NCI-H1048 (cell line): ENCODE measurements at places on chromosomes 4 and X.

GRCh38 chr4:147594107-147594506 lies 23.1 kb upstream of the TMEM184C start:
- DNase-seq, result no peak

DNA sequence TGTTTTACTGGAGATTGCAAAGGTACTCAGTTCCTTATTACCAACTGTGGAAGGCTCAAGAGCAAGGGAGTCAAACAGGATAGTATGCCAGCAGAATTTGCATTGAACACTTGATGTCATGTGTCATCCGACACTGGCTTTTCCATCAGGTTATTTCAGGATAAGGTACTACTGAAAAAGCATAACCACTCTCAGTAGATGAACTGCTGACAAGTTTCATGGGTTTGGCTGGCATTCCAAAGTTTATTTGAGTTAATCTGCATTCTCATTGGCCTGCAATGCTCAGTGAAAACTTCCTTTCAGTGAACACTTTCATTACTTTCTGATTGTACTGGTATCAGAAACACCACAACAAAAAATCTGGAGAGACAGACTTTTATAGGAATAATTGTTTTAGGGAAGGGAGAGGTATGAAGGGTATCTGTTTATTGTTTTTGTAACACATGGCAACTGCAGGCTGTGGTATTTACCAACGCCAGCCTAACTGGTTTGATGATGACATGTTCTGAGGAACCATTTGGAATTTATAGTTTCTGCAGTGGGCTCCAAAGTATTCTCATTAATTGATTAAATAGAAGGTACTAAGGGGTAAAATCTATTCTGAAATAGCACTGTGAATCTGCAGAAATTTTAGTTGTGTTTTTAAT lies 345.7 kb upstream of the NR3C2 start:
- DNase-seq, result peak; percentile 22

DNA sequence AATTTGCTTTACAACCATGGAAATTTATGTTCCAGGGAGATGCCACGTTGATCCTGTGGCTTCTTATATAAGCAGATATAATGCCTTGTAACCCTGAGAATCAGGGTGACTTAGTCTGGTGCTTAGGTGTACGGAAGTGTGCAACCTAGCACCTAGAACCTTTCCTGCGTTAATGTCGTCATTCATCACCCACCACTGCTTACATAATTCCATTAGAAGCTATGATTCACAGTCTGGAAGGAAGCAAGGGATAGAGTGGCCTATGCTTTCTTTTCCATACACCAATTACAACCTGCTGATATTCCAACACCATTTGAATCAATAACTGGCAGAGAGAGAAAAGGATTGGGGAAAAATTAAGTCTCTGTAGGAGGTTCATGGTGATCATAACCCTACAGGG lies 17.3 kb upstream of the CXCL8 start:
- DNase-seq, result no peak

GRCh38 chr4:186020793-186021407 lies 48.1 kb upstream of the TLR3 start:
- no peak for DNase-seq

- DNase-seq, result no peak
Measured at GRCh38 chr4:111697176-111697942, 447.9 kb upstream of the FAM241A start.

DNA sequence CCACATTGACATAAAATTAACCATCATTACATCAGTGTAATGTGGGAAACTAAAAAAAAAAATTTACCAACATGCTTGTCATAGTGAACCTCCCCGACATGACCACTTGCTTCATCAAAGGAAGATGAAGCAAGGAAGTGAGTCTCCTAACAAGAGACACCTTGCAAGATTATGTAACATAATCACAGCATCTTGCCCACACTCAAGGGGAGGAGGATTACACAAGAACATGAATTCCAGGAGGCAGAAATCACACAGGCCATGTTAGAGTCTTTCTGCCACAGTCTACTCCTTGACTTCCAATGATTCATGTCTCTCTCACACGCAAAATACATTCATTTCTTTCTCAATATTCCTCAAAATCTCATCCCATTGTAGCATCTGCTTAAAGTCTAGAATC lies 93.3 kb downstream of the AKAP4 start:
- DNase-seq, result no peak

DNA sequence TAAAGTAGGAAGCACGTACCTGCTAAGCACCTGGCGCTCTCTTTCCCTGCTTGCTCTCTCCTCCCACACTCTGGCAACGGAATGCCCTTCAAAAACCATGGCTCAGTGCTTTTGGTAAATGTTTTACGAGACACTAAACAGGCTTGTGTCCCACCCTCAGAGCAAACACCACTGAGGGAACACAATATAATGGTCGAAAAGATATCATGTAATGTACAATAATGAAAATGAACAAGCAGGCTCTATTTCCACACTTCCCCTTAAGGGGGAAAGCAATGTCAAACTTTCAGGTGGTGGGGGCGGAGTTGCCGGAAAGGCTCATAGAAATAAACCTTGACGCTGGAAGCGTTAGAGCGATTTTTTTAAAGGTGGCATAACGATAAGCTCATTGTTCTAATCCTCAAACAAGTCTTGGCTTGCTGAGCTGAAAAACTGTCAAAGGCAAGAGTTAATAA lies 115.1 kb downstream of the RBM47 start:
- DNase-seq, result peak; percentile 53

DNA sequence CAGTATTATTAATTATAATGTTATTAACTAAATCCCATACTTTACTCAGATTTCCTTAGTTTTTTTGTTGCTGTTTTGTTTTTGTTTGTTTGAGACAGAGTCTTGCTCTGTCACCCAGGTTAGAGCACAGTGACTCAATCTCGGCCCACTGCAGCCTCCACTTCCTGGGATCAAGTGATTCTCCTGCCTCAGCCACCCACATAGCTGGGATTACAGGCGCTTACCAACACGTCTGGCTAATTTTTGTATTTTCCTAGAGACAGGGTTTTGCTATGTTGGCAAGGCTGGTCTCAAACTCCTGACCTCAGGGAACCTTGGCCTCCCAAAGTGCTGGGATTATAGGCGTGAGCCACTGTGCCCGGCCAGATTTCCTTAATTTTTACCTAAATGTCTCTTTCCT lies 72.2 kb downstream of the ANAPC4 start:
- no peak for DNase-seq

DNA sequence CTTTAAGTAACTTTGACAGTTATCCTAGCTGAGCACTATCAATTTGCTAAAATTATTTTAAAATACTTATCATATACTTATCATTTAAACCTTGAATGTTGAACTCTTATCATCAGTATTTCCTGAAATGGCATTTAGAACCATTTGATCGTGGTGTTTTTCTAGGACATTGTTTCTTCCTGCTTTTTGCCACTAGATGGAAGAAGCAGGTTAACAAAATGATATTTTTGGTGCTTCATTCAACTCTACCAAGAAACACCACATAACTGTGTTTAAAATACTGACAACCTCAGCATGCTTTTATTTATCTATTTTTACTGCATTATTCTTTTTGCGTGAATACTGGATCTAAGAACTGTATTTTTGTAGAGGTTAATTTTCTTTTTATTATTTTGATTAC lies 44.6 kb downstream of the C4orf33 start:
- no peak for DNase-seq

DNA sequence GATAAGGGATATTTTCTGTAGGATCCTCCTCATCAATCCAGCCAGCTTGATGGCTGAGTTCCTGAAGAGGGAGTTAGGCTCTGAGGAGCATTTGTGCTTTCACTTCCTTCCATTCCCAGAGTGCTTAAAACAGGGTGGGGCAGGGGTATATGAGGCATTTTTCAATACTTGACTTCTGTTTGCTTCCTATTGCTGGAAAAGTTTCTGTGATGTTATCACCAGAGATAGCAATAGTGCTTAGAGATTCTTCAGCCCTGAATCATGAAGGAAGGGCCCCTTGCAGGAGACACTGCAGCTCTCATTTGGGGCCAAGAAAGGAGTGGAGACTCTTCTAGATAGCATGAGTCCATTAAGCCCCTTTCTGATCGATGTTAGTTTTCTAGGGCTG lies 166.7 kb upstream of the RPS6KA3 start:
- DNase-seq, result no peak

DNA sequence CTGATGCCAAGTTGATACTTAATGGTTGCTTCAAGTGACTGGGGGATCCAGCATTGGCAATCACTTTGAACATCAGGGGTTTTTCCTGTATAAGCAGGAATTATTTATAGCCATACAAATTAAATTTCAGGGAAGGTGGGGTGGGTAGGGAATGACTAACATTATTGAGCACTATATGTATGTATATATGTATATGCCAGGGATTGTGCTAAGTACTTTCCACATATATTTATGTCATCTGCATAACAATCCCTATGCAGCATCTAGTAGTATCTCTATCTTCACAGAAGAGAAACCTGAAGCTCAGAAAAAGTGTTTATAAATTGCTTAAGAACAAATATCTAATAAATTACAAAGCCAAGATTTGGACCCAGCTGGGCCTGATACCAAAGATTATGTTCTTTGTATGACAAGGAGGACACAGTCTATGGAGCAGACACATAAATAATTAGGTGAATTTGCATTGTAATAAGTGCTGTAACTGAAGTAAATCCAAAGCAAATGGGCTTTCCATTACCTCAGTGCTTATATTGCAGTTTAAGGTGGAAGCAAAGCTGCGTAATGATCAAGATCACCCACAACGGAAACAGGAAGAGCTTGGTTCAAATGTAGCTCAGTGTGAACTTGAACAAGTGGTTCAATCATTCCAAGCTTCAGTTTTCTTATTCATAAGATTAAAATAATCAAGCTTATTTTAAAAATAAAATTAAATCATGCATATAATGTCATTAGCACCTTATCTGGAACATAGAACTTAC lies 18.9 kb upstream of the RASGEF1B start:
- DNase-seq, result no peak

- no peak for DNase-seq
Measured at GRCh38 chr4:35975617-35976355, 268.5 kb downstream of the ARAP2 start.

- no peak for DNase-seq
Measured at GRCh38 chr4:53855581-53856250, 208.7 kb downstream of the CHIC2 start.

DNA sequence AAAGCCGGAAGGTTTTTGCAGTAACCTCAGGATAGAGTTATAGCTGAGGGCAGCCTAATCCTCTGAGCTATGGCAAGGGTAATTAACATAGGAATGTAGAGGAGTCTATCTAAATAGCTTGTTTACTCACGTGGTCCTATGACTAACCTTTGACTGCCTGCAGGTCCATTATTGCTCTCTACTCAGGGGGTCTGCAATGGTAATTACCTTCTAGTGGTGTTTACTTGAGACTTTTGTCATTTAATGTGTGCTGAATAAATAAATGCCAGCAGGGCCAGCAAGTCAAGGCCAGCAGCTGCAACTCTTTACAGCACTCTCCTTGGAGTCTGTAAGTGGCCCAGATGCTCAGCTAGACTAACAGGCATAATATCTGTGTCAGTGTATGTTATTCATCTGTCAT lies 212.7 kb upstream of the FMR1 start:
- DNase-seq, result no peak

- DNase-seq, result no peak
Measured at GRCh38 chr4:75028196-75028854, 95.4 kb downstream of the PARM1 start.

GRCh38 chrX:78997870-78998558 lies 52.8 kb downstream of the P2RY10 start:
- no peak for DNase-seq

DNA sequence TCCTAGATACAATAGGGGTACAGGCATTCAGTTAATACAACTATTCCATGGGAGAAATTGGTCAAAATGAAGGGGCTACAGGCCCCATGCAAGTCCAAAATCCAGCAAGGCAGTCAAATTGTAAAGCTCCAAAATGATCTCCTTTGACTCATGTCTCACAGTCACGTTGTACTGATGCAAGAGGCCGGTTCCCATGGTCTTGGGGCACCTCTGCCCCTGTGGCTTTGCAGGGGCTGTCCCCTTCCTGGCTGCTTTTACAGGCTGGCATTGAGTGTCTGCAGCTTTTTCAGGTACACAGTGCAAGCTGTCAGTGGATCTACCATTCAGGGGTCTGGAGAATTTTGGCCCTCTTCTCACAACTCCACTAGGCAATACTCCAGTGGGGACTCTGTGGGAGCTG lies 12.5 kb upstream of the ASIC5 start:
- DNase-seq, result no peak

- DNase-seq, result no peak
Measured at GRCh38 chr4:89992744-89993143, 98.1 kb downstream of the MMRN1 start.

DNA sequence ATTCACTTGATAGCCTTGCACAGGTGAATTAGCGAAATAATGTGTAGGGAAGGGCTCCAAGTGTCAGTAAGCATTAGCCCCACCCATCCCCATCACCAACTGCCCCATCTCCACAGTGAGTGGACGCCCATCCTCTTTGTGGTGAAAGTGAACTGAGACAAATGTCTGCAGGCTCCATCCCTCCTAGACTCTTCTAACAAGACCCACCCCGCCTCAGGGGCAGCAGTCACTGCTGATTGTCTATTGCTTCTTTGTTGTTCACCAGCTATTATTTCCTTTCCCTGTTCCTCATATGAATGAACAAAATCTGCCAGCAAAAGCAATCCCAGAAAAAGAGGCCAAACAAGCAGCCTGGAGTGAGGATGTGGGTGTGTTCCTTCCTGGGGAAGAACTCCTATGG lies 96.4 kb downstream of the LDB2 start:
- no peak for DNase-seq

DNA sequence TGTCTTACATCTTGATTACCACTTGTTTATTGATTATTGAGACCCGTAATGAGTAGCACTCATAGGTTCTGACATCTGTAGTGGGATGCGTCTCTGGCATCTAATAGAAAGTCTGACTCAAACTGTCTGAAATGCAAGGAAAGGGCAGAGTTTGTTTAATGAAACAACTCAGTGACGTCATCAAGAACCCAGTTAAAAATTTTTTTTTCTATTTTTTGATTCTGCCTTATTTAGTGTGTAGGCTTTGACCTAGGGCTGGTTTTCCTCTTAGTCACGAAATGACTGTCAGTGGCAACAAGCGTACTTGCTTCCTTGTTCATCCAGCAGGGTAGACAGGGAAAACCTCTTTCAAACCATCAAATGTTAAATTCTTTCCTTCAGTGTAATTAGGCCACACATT lies 3.1 kb upstream of the CDKL5 start:
- DNase-seq, result no peak

DNA sequence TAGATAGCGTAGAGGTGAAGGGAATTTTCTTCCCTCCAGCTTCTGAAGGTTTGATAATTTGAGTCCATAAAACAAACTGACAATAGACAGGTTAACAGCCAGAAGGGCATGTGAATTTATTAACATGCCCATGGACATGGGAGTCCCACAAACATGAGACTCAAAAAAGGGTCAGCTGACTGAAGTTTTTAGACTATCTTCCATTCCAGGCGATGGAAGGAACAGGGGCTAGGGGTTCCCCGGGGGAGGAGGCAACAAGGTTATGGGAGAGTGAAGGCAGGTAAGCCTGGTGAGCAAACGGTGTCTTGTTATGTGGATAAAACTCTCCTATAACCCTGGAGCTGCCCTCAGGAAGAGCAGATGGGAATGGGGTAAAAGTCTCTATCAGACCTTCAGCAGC lies 81.5 kb upstream of the SORBS2 start:
- DNase-seq, result no peak

DNA sequence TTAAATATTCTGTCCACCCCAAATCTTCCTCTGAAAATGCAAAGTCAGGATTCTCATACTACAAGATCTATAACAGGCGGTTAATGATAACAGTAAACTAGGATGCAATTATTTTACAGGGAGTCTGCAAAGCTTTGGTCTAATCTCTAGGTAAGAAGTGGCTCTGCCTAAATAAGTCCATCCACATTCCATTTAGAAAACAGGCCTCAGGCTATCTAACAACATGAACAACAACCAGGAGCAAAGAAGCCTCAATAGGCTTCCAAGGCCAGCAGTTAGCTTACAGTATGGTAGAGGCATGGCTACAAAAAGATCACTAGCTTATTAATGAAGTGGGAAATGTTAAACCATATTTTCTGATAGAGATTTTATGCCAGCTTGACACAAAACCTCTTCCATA lies 6.4 kb downstream of the MAB21L2 start:
- no peak for DNase-seq
